ENCODE measurements at places on chromosomes 6 and 20. TPM values are rescaled to one million over a fixed set of nuclear protein-coding genes. Genes with fewer than 3 reads are reported as not detected.

The GMPR gene
- total RNA-seq, result 11.0 TPM

The TRIM40 gene
- total RNA-seq, result not detected

The TRIM10 gene
- total RNA-seq, result not detected

The GNAS-AS1 gene
- 1.3 TPM for total RNA-seq

The PROKR2 gene
- not detected for total RNA-seq

The CDSN gene
- not detected for total RNA-seq

The FLRT3 gene
- total RNA-seq, result not detected

The COL9A3 gene
- not detected for total RNA-seq

The OR2B6 gene
- not detected for total RNA-seq

The MTG2 gene
- 31.7 TPM for total RNA-seq

The MYBL2 gene
- total RNA-seq, result 132 TPM

The MAS1 gene
- total RNA-seq, result not detected

The SLC17A1 gene
- not detected for total RNA-seq

The LAMA2 gene
- total RNA-seq, result 0.26 TPM

- no peak for DNase-seq
Measured at GRCh38 chr6:15329197-15329671, 83.4 kb downstream of the JARID2 start.

DNA sequence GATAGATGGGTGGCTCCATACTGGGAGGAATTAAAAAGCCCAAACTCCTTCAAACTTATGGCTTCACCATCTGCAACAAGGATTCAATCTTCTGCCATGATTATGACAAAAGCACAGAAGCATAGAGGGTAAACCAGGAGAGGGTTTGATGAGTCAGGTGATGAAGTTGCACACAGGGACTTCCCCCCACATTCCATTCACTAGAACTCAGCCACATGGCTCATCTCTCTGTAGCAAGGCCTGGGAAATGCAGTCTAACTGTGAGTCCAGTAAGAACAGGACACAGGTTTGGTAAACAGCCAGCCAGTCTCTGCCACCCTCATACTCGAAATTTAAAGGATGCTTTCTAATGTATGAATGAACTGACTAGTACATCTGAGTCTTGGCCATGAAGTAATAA, 142.9 kb downstream of the HIVEP2 start:
- DNase-seq, result no peak

DNA sequence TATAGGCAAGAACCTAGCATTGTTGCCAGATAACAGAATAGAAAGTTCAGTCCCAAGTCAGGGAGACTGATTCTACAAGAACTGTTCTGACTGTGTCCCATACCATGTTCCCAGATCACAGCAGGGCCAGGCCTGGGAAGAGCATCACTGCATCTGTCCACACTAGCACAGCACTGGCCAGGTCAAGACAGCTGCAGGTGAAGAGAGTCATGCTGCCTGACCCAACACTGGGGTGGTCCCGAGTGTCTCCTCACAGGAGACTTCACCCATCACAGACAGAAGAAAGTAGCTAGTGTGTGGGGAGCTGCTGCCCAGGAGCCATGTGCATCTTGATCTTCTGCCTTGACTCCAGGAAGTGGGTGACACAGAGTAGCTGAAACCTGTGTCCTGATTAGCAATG, 1.3 kb upstream of the CST9L start:
- no peak for DNase-seq

DNA sequence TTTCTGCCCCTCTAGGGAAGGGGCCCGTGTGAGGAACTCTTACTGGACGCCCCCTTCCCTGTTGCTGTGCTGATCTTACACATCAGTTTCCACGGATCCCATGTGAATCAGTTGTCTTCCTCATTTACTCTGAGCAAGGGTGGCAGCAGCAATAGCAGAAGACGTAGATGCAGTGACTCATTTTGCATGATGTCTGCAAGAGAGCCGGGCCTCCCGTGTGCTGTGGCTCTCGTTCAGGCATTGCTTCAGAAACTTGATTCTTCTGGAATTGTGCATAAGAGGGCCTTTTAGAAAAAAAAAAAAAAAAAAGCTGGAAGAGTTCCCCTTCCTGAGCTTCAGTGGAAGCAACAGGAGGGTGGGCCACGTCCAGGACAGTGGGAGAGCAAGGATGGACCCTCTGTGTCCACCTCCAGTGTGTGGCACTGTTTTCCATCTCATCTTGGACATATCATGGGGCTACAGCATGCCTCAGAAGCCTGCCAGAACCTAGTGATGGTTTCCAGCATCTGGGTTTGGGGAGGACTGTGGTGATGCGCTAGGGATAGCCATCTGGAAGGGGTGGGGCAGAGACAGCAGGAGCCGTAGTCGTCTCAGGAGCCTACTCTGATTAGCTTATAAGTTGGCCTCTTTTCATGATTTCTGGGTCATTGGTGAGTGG, 62.1 kb downstream of the FOXO3 start:
- no peak for DNase-seq

DNA sequence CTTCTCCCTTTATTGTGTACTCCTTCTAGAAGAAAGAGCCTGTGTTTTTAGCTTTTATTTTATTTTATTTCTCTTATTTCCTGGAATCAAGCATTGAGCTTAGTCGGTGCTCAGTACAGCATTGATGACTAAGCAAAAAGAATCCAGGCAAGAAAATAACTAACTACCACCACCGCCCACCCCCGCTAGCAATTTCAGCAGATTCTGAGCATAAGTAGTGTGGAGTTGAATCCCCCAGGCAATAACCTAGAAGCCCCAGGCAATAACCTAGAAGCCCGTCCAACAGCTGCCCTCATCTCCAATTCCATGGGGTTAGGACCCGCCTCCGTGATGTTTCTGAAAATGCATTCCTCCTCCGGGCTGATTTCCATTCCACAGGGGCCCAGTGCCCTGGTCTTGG, 258.0 kb upstream of the TAB2 start:
- DNase-seq, result no peak

- peak; percentile 51 for DNase-seq
Measured at GRCh38 chr6:28134015-28134414, 7.7 kb upstream of the ZKSCAN8 start.

DNA sequence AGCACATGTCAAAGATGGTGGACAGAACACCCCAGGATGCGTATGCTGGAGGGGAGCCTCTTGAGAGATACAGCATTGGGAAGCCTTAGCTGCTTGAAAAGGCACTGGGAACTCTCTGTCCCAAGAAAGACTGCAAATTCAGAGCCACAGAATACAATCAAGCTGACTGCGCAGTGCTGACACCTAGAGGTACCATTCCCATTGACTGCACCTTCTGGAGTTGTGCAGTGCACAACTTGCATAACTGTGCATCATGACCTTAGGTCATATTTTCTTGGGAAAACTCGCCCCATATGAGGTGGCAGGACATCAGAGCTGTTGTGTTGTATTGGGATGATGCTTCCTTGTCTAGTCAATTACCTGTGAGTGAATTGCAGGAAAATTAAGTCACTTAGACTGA, 646.5 kb upstream of the NOX3 start:
- DNase-seq, result no peak

DNA sequence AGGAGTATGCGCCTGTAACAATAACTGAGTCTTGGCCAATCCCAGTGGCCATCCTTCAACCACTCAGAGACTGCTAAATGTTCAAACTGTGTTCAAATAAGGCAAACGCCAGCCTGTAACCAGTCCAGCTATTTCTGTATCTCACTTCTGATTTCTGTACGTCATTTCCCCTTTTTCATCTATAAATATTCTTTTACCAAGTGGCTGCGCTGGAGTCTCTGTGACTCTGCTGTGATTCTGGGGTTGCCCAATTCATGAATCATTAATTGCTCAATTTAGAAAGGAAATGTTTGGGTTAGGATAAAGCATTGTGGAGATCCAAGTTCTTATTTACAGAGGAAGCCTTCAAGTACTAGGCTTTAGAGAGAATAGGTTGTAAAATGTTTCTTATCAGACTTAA, 89.8 kb upstream of the UST start:
- no peak for DNase-seq

DNA sequence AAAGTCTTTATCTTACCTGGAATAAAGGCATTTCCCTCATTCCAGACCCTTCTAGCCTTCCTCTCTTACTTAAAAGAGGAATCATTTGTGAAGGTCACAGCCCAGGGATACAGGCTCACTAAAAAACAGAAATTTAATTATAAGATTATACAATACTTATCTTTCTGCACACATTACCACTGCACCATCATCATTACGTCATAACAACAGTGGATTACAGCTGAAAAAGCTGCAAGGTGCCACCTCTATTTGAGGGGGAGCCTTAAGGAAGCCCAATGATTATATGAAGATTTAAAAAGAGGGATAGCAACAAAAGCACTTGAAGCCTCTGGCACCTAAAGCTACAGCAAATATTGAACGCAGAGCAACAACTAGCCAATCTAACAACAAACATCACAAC, 452.9 kb upstream of the EYS start:
- DNase-seq, result no peak

- DNase-seq, result no peak
Measured at GRCh38 chr6:25606151-25606550, 45.9 kb upstream of the SCGN start.

GRCh38 chr6:17478223-17478907, 85.0 kb downstream of the CAP2 start:
- DNase-seq, result no peak

DNA sequence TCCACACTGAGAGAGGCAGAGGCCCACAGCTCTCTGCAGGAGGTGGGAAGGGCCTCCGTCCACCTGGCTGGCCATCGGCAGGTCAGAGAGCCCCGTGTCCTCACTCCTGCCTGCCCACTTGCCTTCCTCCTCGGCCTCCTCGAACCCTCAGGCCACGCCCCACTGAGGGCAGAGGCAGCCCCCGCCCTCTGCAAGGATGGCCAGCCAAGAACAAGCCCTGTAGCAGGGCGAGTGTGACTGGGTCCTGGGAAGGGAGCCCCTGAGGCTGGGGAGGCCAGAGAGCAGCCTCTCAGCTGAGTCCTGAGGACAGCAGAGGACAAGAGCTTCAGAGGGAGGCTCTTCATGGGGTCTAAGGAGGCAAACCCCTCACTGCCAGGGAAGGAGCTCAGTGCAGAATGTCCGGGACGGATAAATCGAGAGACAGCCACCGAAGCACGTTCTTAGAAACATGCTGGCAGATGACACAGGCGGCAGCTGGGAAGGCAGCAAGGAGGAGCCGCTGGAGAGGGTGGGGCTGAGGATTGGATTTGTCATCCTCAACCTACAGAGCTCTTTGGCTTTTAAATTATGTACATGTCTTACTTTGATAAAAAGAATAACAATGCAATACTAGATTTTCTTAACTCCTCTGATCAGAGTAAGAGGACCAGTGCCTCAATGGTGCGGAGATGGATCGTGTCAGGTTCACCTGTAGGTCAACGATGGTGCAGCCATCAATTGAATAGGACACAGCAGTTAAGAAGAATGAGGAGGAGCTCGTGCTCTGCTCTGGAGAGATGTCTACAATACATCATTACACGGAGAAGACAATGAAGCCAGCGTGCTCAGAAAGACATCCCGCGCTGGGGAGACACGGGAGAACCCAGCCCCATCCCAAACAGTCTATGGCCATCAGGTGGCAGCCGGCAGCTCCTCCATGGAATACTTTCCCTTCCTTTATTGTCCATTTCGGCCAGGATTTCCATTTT, 53.0 kb downstream of the GNAS-AS1 start:
- DNase-seq, result no peak

DNA sequence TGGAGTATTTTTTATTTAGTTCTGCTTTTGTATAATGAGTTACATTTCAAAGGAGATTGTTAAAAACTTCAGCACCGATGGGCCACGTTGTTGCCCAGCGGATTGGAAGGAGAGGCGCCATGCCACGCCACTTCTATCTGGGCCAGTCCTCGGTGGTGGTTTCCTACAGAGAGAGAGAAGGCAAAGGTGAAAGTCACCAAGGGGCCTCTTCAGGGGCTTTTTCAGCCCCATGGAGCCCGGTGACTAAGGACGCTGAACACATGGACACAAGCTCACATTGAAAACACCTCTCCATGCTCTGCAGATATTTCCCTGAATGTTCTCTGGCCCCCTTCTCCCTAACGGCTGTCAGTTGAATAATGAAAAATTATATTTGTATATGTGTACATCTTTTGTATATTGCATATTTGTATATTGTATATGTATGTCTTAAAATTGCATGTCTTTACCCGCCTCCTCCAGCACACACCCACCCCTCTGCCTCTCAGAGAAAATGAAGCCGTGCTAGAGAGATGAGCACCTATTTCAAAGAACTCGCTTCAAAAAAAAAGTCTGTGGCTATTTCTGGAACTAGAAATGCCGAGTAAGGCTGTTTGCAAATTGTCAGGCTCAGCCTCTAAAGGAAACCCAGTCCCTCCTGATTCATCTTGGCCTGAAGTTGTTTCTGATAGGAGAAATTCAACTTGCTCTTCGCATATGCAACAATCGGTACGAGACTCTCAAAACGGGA, 91.9 kb upstream of the CDH4 start:
- no peak for DNase-seq

- DNase-seq, result peak; percentile 60
Measured at GRCh38 chr20:8020314-8021079, 936 bp upstream of the TMX4 start.

- no peak for DNase-seq
Measured at GRCh38 chr20:10476319-10476724, 41.2 kb downstream of the SLX4IP start.

DNA sequence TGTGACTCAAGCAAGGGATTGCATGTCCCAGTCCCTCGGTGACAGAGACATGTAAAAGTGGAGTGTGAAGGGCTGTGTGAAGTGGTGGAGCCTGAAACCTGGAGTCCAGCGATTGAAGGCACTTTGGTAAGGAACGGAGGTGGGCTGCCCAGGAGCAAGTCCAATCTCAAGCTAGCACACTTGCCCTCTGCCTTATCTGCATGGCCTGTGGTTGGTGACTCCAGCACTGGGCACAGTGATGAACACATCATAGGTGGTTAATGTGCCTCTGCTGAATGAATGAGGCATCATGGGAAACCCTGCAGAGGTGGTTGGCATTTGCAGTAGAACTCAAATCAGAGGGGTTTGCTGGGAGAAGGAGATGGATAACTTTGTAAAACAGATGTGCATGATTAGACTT, 14.9 kb upstream of the ULBP3 start:
- no peak for DNase-seq

DNA sequence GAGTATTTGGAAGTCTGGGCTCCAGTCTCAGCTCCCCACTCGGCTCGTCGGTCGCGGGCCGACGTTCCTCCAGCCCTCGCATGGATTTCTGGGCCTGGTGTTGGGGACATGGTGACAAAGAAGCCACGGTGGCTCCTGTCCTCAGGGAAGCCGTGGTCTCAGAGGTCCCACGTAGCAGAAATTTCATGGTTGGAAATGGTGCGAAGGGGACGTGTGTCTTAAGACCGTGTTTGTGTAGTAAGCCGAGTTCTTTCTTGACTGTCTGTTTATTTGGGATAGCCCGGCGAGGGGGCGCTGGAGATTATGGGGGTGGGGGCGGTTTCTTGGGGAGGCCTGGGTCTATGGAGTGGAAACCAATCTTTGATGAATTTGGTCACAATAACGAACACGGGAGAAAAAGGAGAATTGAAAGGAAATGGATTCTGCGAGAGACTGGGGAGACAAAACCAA, 23.5 kb upstream of the MAP3K7 start:
- no peak for DNase-seq

DNA sequence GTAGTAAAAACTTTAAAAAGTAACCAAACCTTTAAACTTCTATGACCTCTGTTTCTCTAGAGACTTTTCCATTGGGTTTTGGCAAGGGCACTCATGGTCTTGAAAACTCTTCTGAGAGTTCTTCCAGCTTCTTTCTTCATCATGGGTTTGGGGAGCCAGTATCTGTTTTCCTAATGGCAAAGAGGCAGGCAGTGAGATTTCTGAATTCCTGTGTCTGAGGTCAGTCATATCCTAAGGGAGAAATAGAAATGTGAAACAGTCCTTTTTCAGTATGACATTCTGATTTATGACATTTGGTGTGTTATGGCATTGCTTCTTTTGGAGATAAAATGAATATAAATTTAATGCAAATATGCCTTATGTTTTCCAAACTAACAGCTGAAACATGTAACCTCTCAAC, 518.5 kb upstream of the MARCKS start:
- DNase-seq, result no peak
